ENCODE measurements at places on chromosomes 4 and X. TPM values are rescaled to one million over a fixed set of nuclear protein-coding genes. Genes with fewer than 3 reads are reported as not detected.
A peak's percentile ranks its signal among the peaks of the same experiment; 100 is the strongest.

GRCh38 chr4:127069675-127070074, 563.1 kb upstream of the INTU start:
- H3K27me3 ChIP-seq, result no peaks in the 10 kb centered on the region
- H3K4me3 ChIP-seq, result no peak overlapping the region
- H3K27ac ChIP-seq, result no peak overlapping the region
- DNase-seq, result no peak
- no peaks in the 10 kb centered on the region for H3K36me3 ChIP-seq

GRCh38 chr4:107708225-107708624, 11.8 kb downstream of the PAPSS1 start:
- DNase-seq, result no peak
- peaks cover 3% of the 10 kb centered on the region for H3K4me1 ChIP-seq
- no peak overlapping the region for H3K27ac ChIP-seq
- peaks cover 5% of the 10 kb centered on the region for H3K36me3 ChIP-seq
- no peak overlapping the region for H3K4me3 ChIP-seq

DNA sequence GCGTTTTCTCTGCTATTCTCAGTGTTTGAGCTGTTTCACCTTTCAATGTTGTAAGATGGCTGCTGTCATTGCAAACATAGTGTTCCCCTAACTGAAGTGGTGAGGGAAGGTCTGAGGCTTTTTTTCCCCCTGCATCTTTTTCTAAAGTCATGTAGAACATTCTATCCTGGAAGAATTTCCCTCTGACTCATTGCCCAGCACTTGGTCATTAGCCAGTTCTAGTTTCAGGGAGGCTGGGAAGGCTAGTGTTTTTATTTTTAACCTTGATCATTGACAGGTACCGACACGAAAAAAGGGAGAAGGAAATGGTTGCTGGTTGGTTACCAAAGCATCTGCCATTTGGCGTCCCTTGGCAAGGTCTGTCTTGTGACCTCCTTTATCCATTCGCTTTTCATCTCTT, 6.6 kb downstream of the LANCL3 start:
- H3K4me1 ChIP-seq, result no peaks in the 10 kb centered on the region
- no peaks in the 10 kb centered on the region for H3K27me3 ChIP-seq
- H3K27ac ChIP-seq, result no peak overlapping the region

DNA sequence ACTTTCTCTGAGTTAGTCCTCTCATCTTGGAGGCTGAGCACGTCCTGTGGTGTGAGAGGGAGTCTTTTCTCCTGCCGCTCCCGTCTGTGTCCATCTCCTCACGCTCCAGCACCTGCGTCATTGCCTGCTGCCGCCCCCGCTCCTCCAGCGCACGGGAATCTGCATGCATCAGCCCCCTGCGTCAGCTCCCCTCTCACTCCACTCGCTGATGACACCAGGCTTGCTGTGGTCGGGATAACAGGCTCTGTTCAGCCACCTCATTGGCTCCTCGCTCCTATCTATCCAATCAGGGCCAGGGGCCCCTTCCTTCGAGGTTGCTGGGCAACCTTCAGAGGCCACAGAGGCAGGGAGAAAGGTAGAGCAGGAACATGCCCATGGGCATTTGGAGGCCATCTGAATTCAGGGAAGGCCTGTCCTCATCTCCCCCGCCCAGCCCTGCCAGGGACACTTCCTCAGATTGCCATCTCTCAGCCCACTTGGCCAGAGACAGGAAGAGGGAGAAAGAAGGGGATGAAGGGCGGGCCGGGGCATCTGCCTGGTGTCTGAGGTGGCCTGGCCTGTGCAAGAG, 9.3 kb downstream of the ZNF185 start:
- peaks cover 29% of the 10 kb centered on the region for H3K4me1 ChIP-seq
- no peak overlapping the region for H3K4me3 ChIP-seq
- no peak overlapping the region for H3K27ac ChIP-seq
- no peak for DNase-seq

GRCh38 chr4:74603186-74603585, 158.2 kb downstream of the AREG start:
- H3K4me1 ChIP-seq, result no peaks in the 10 kb centered on the region
- no peak overlapping the region for H3K27ac ChIP-seq
- no peak overlapping the region for H3K4me3 ChIP-seq
- no peaks in the 10 kb centered on the region for H3K36me3 ChIP-seq

GRCh38 chr4:85828027-85828890, 353.3 kb downstream of the ARHGAP24 start:
- no peaks in the 10 kb centered on the region for H3K4me1 ChIP-seq
- no peaks in the 10 kb centered on the region for H3K36me3 ChIP-seq
- no peaks in the 10 kb centered on the region for H3K27me3 ChIP-seq
- no peak overlapping the region for H3K27ac ChIP-seq
- DNase-seq, result peak; percentile 48
- H3K4me3 ChIP-seq, result peak overlapping the region; percentile 13

DNA sequence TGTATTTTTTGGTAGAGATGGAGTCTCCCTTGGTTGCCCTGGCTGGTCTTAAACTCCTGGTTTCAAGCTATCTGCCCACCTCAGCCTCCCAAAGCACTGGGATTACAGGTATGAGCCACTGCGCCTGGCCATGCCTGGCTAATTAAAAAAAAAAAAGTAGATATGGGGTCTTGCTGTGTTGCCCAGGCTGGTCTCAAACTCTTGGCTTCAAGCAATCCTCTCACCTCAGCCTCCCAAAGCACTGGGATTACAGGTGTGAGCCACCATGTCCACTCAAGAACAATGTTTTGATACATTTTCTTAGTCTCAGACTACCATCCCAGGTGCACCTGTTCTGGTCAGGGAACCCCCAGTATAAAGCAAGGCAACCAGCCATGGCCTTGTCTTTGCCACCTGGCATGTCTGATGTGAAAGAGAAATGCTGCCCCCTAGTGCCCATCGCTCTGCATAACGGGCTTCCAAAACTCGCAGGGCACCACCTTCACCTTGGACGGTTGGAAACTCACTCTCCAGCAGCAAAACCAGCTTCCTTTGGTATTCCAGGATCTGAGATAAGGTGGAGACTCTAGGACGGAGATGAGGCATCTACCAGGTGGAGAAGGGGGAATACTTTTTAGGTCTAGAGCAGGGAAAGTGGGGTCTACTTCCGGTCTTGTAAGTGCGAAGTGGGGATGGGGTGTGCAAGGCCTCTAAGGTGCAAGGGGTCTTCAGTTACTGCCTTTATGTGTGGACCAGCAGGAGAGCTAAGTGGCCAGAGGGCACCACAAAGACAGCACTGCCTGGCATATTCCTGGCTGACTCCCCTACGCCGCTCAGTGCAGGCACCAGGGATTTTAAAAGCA, 47.7 kb upstream of the AFAP1 start:
- H3K4me3 ChIP-seq, result no peak overlapping the region
- no peaks in the 10 kb centered on the region for H3K27me3 ChIP-seq
- peak; percentile 51 for DNase-seq
- H3K4me1 ChIP-seq, result peaks cover 13% of the 10 kb centered on the region
- H3K36me3 ChIP-seq, result peaks cover 43% of the 10 kb centered on the region

GRCh38 chrX:118207831-118208453, 91.3 kb upstream of the KLHL13 start:
- peaks cover 2% of the 10 kb centered on the region for H3K27me3 ChIP-seq
- H3K27ac ChIP-seq, result no peak overlapping the region
- H3K36me3 ChIP-seq, result no peaks in the 10 kb centered on the region
- DNase-seq, result no peak
- H3K4me3 ChIP-seq, result no peak overlapping the region

DNA sequence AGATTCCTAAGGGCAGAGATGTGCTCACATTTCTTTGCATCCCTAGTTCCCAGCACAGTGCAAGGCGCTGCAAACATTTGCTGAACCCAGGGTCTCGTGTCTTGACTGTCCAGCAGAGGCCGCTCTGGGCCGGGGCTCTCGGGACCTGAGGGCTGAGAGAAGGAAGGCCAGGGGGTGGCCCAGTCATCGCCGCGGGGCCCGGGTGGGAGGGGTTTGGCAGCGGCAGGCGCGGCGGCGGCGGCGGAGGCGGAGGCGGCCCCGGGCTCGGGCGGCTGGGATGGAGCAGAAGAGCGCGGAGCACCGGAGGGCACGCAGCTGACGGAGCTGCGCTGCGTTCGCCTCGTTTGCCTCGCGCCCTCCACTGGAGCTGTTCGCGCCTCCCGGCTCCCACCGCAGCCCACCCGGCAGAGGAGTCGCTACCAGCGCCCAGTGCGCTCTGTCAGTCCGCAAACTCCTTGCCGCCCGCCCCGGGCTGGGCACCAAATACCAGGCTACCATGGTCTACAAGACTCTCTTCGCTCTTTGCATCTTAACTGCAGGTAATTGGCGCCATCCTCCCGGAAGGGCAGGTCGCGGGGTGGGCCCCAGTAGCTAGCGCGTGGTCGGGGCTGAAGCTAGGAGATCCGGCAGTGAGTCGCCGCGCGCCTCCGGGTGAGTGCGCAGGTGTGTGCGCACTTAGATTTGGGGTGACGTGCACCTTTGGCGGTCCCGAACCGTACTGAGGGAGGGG, at the start of gene PARM1:
TSS of gene PARM1 (plus strand) at position 285 of the 730 bp plus-strand sequence. CDS start at position 497, 212 bp downstream.
- no peak within 1 kb of the TSS for H3K27ac ChIP-seq
- H3K4me1 ChIP-seq, result peaks cover 19% of the 10 kb centered on the region
- H3K4me3 ChIP-seq, result peak within 1 kb of the TSS; percentile 51

- no peaks in the 10 kb centered on the region for H3K36me3 ChIP-seq
- no peak overlapping the region for H3K27ac ChIP-seq
- no peak overlapping the region for H3K4me3 ChIP-seq
- DNase-seq, result no peak
- H3K27me3 ChIP-seq, result peaks cover 6% of the 10 kb centered on the region
- H3K4me1 ChIP-seq, result peaks cover 6% of the 10 kb centered on the region
Measured at GRCh38 chrX:45903781-45904201, 641.4 kb downstream of the ZNF674 start.

GRCh38 chrX:129762448-129762847, 17.3 kb upstream of the SASH3 start:
- peaks cover 10% of the 10 kb centered on the region for H3K4me1 ChIP-seq
- H3K27me3 ChIP-seq, result no peaks in the 10 kb centered on the region
- no peak overlapping the region for H3K27ac ChIP-seq

DNA sequence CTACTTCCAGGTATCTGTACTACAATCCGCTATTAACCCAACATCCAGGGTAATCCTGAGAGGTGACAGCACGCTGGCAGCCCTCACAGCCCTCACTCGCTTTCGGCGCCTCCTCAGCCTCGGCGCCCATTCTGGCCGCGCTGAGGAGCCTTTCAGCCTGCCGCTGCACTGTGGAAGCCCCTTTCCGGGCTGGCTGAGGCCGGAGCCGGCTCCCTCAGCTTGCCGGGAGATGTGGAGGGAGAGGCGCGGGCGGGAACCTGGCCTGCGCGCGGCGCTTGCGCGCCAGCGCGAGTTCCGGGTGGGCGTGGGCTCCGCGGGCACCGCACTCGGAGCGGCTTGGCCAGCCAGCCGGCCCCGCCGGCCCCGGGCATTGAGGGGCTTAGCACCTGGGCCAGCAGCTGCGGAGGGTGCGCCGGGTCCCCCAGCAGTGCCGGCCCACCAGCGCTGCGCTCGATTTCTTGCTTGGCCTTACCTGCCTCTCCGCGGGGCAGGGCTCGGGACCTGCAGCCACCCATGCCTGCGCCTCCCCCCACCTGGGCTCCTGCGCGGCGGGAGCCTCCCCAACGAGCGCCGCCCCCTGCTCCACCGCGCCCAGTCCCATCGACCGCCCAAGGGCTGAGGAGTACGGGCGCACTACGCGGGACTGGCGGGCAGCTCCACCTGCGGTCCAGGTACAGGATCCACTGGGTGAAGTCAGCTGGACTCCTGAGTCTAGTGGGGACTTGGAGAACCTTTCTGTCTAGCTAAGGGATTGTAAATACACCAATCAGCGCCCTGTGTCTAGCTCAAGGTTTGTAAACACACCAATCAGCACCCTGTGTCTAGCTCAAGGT, 87.3 kb downstream of the PRSS12 start:
- no peak for DNase-seq
- H3K36me3 ChIP-seq, result no peaks in the 10 kb centered on the region
- no peaks in the 10 kb centered on the region for H3K27me3 ChIP-seq
- H3K4me3 ChIP-seq, result peak overlapping the region; percentile 49

- H3K27me3 ChIP-seq, result no peaks in the 10 kb centered on the region
- DNase-seq, result peak; percentile 1
- no peak overlapping the region for H3K27ac ChIP-seq
- H3K4me3 ChIP-seq, result no peak overlapping the region
- H3K36me3 ChIP-seq, result no peaks in the 10 kb centered on the region
Measured at GRCh38 chrX:120664081-120664480, 34.2 kb upstream of the C1GALT1C1 start.

- no peaks in the 10 kb centered on the region for H3K27me3 ChIP-seq
- DNase-seq, result no peak
- no peak overlapping the region for H3K4me3 ChIP-seq
- no peak overlapping the region for H3K27ac ChIP-seq
- H3K4me1 ChIP-seq, result no peaks in the 10 kb centered on the region
Measured at GRCh38 chr4:148367756-148368155, 74.5 kb downstream of the NR3C2 start.

DNA sequence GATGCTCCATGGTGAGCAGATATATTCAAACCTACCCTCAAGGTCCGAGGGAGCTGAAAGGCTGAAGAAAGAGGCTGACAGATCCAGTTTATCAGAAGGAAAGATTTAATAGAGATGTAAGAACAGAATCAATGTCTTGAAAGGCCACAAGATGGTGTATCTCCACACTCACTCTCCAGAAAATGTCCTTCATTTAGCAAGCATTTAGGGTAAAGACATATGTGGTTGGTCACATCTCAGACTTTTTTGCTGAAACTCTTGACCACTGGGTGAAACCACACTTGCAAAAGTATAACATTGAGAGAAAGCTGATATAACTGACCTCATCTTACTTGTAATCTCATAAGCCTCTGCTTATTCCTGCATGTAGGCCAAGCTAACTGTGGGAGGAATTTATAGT, 745.8 kb upstream of the GALNTL6 start:
- H3K4me1 ChIP-seq, result no peaks in the 10 kb centered on the region
- DNase-seq, result no peak
- no peaks in the 10 kb centered on the region for H3K36me3 ChIP-seq

DNA sequence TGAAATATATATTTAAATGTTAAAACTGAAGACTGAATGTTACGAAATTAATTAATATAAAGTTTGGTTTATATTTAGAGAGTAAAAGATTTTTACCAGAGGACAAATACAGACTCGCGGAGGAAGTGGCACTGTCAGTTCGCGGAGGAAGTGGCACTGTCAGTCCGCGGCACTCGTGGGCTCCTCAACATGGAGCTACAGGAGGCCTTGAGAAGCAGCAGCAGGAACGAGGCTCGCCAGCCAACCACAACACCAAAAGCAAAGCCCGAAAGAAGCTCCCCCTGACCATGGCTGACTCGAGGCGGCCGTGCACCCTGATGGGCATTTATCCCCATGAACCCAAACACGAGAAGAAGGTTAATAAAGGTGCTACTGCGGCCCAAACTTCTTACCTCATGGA, 125.3 kb upstream of the PABPC4L start:
- no peak for DNase-seq
- H3K36me3 ChIP-seq, result no peaks in the 10 kb centered on the region
- H3K4me1 ChIP-seq, result no peaks in the 10 kb centered on the region

GYG2 gene
- 26.1 TPM for total RNA-seq

PHKA1 gene
- 7.4 TPM for total RNA-seq

HSFX4 gene
- total RNA-seq, result not detected

TRAM1L1 gene
- total RNA-seq, result 22.8 TPM

SH3TC1 gene
- total RNA-seq, result 8.6 TPM

PRR32 gene
- 0.17 TPM for total RNA-seq

DCAF4L1 gene
- 0.20 TPM for total RNA-seq

CACNA1F gene
- under 0.01 TPM for total RNA-seq

GJB1 gene
- total RNA-seq, result 2.5 TPM

Measured in spinal cord (tissue), 10 donors.